ENCODE measurements at places on chromosomes 2 and 18.

GRCh38 chr2:218694405-218695145 is 16.1 kb upstream of the TTLL4 start:
- DNase-seq: no peak

- no peak for DNase-seq
Observed at GRCh38 chr18:46652372-46652771, 4.6 kb downstream of the LOXHD1 start.

DNA sequence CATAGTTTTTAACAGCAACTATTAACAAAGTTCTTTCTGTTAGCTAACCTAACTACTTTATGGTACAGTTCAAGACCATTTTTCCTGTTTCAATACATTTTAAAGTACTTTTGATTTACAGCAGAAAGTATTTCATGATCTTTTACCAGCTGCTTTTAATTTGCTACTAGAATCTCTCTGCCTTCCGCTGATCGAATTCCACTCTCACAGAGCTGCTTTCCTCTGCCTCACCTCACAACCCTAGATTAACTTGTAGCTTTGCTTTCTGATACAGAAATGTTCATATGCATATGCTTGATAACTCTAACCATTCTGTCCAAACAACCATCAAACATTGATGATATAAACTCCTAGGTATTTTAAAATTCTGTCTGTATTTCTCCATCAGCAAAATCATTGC is 463.2 kb upstream of the ZEB2 start:
- no peak for DNase-seq

DNA sequence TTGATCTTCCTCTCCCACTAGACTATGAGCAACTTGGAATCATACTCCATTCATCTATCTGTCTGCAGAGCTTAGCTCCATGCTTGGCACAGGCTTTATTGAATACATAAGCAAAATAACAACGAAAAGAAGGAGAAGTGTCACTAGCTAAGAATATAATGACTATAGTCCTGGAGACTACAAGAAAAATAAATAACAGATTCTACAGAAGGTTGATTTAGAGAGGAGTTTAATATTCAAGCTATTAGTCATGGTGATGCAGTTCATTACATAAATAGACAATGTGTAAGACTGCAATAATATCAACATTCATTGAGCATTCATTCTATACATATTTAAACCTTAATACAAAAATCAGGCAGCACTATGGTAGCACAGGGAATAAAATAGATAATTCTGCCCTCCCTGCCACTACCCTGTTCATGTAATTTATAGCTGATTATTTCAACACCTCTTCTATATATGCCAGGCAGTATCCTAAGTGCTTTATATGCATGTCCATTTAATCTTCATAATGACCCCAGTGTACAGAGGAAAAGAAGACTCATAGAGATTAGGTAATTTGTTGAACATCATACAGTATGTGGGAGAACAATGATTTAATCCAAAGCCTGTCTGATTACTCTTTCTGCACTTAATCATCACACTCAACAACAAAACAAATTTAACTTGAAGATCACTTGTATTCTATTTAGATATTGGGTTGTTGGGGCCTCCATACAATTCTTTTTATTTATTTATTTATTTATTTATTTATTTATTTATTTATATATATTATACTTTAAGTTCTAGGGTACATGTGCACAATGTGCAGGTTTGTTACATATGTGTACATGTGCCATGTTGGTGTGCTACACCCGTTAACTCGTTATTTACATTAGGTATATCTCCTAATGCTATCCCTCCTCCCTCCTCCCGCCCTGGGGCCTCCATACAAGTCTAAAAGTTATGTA is 165.3 kb downstream of the RNF152 start:
- DNase-seq: no peak

- DNase-seq: no peak
Observed at GRCh38 chr2:217438821-217439220, 564.0 kb downstream of the TNS1 start.

- no peak for DNase-seq
Observed at GRCh38 chr2:173629076-173629475, 274.4 kb downstream of the CDCA7 start.

- DNase-seq: no peak
Observed at GRCh38 chr2:3575534-3576262, 638 bp downstream of the RPS7 start.

DNA sequence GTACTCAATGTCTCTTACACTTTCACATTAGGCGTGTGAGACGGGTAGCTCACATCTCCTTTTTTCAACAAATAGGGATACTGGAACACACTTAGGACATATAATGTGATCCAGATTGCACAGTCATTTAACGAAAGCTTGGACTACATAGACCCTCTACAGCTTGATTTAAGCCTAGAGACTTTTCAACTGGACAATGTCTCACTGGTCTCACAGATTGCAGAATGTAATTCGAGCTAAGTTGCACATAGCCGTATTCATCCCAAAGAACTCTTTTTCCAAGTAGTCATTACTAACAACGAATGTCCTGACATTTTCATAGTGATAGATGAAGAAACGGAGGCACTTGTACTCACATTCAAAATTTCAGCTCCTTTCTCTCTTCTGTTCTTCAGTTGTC is 612.1 kb downstream of the ZEB2 start:
- DNase-seq: no peak

- no peak for DNase-seq
Observed at GRCh38 chr2:105034170-105034569, 3.7 kb upstream of the MRPS9 start.

- peak; percentile 30 for DNase-seq
Observed at GRCh38 chr18:9366126-9366714, 31.6 kb downstream of the TWSG1 start.

DNA sequence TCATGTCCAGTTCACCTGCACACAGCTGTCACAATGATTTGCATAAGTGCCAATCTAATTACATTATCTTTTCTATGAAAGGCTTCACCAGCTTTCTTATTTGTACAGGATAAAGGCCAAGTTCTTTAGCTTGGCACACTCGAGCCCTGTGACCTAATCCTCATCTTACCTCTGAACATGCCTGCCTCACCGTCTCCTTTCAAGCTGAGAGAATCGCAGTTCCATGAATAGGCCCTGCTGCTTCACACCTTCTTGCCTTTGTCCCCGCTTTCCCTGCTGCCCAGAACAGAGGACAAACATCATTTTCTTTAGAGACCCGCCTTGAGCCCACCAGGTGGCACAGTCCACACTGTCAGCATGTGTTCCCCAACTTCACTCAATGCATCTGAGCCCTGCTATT is 1094.7 kb downstream of the BCL11A start:
- no peak for DNase-seq

DNA sequence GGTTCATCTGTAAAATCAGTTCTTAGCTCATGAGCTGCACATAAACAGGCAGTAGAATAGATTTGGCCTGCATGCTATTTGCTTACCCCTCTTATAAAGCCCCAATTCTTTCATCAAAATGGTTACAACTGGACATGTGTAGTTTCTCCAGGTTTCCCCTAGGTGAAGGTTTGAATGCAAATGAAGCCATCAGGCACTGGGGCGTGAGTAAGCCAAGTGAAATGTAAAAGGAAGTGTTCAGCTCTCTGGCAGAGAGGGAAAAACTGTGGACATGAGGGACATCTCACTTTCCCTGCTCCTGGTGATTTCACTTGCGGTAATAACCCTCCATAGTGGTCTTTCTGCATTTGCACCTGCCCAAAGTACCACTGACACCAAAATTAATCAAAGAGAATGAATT is 1402.3 kb upstream of the LRRTM1 start:
- no peak for DNase-seq

GRCh38 chr2:190579915-190580846 is 45.7 kb upstream of the NEMP2 start:
- no peak for DNase-seq

- DNase-seq: peak; percentile 38
Observed at GRCh38 chr2:96906729-96907114, 36.8 kb upstream of the SEMA4C start.

GRCh38 chr2:79822136-79822535 is 309.3 kb downstream of the CTNNA2 start:
- no peak for DNase-seq

DNA sequence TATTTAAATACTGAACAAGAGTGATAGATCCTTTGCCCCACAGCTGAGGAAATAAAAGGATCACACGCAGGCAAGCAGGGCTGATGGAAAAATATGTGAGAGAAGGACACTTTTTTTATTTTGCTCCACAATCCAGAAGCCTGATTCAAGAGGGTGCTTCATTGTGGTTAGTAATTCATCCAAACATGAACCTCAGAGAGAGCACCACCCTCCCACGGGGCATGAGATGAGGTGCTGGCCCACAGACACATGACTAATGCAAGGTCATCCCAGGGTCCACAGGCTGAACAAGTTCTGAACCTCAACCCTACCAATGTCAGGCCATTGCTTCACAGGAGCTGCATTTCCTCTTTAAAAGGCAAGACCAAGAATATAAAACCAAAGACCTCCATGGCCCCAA is 239.6 kb downstream of the MREG start:
- no peak for DNase-seq

GRCh38 chr2:169005080-169005598 is 26.0 kb downstream of the ABCB11 start:
- DNase-seq: no peak

GRCh38 chr2:185608799-185609198 is 129.8 kb upstream of the FSIP2 start:
- no peak for DNase-seq

DNA sequence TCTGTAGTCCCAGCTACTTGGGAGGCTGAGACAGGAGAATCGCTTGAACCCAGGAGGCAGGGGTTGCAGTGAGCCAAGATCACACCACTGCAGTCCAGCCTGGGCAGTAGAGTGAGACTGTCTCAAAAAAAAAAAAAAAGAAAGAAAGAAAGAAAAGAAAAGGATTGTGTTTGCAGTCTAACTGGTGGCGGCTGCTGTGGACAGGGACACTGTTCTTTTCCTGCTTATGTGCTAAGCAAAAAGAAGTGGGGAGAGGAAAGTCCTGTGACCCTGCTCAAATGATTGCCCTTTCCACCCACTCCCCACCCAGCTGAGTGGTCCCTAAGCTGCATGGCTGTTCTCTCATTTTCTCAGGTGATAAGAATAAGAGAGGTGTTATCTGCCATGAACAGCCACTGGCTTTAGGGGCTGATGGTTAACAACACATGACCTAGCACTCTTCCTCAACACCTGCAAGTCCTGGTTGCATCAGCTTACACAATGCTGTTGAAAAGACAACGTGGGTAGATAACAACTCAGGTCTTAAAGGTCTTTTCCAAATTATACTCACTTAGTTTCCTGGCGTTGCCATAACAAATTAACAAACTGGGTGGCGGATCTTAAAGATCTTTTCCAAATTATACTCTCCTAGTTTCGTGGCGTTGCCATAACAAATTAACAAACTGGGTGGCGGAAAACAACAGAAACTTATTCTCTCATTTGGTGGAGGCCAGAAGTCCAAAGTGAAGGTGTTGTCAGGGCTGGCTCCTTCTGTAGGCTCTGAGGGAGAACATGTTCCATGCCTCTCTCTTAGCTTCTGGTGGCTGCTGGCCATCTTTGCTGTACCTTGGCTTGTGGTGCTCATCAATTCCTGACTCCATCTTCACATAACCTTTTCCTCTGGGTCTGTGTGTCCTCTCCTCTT is 90.3 kb upstream of the RTN4 start:
- DNase-seq: no peak

DNA sequence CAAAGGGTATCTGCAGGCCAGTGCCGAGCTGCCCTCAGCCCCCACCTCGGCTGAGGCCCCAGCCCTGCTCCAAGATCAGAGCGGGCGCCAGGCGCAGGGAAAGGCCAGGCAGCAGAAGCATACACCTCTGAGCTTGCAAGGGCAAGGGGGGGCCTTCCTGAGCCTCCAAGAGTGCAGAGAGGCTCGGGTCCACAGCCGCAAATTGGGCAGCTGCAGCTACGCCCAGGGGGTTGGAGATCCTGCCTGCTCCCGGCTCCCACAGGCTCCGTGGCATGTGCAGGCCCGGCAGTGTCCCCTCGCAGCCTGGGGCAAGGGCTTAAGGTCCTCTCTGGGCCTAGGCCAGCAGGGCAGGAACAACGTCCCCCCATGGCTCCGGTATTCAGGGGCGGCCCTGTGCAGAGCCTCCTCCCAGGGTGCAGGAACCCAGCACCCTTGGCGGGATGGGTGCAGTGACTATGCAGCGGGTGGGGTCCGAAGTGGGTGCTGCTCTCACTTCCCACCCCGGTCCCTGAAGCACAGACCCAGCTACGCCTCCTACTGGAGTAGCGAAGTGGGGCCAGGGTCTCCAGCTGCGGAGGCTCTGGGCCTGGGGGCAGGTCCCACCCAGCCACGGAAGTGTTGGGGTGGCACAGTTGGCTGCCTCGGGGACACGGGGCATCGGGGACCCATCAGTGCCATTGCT is 120.2 kb upstream of the TMEFF2 start:
- DNase-seq: no peak
